ENCODE measurements at places on chromosomes 6 and 20.

GRCh38 chr20:57618091-57618763 is 2.0 kb downstream of the ZBP1 start:
- DNase-seq: no peak

DNA sequence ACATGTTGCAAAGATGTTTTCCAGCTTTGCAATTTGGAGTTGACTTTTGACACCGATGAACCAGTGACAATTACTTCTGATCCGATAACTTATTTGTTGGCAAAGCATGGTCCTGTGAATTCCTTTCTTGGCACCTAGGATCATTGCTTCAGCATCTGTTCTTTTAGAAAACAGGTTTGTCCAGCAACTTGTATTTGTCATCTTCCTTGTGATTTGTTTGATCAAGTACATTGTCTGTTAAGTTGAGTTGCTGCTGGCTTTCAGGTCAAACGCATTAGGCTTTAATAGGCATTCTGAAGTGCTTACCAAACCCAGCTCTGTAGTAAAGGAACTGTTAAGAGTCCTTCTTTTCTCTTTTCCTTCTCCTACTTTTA is 192.4 kb upstream of the ZNF217 start:
- DNase-seq: no peak

DNA sequence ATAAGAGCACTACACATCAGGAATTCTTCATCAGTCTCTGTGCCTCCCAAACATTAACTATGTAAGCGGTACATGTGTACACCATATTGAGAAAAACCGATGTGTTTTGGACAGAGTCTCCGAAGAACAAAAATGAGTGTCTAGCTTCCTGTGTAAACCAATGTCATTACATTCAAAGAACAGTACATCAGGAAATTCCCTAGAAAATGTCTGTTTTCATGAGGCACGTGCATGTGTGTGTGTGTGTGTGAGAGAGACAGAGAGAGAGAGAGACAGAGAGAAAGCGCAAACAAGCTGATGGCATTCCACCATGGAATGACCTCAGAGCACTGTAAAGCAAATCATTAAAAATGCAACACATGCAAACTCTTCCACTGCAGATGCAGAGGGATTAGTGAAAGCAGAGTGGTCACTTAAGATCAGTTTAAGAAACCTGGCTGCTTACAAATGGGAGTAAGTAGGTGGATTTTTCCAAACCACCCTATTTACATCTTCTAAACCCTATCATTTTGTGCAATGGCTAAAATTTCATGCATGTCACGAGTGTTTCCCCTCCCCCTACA is 133.9 kb downstream of the HIVEP2 start:
- no peak for DNase-seq

- DNase-seq: no peak
Measured at GRCh38 chr6:130513770-130514169, 148.0 kb downstream of the TMEM200A start.
